ENCODE measurements at places on chromosomes 1 and 21. TPM values are rescaled to one million over a fixed set of nuclear protein-coding genes. Genes with fewer than 3 reads are reported as not detected.

- no peak for DNase-seq
- H3K4me1 ChIP-seq, result peaks cover 74% of the 10 kb centered on the region
- H3K27me3 ChIP-seq, result no peaks in the 10 kb centered on the region
These were observed 64.4 kb upstream of the LAPTM5 start for GRCh38 chr1:30822006-30822405.

- H3K27me3 ChIP-seq, result peaks cover 5% of the 10 kb centered on the region
- H3K27ac ChIP-seq, result no peak overlapping the region
- no peaks in the 10 kb centered on the region for H3K4me1 ChIP-seq
- no peaks in the 10 kb centered on the region for H3K36me3 ChIP-seq
These were observed 39.7 kb upstream of the GJB5 start for GRCh38 chr1:34715139-34715538.

GRCh38 chr1:1627261-1627828 lies 4.6 kb upstream of the MMP23B start:
- H3K27ac ChIP-seq, result no peak overlapping the region
- peaks cover 25% of the 10 kb centered on the region for H3K4me1 ChIP-seq
- DNase-seq, result no peak

DNA sequence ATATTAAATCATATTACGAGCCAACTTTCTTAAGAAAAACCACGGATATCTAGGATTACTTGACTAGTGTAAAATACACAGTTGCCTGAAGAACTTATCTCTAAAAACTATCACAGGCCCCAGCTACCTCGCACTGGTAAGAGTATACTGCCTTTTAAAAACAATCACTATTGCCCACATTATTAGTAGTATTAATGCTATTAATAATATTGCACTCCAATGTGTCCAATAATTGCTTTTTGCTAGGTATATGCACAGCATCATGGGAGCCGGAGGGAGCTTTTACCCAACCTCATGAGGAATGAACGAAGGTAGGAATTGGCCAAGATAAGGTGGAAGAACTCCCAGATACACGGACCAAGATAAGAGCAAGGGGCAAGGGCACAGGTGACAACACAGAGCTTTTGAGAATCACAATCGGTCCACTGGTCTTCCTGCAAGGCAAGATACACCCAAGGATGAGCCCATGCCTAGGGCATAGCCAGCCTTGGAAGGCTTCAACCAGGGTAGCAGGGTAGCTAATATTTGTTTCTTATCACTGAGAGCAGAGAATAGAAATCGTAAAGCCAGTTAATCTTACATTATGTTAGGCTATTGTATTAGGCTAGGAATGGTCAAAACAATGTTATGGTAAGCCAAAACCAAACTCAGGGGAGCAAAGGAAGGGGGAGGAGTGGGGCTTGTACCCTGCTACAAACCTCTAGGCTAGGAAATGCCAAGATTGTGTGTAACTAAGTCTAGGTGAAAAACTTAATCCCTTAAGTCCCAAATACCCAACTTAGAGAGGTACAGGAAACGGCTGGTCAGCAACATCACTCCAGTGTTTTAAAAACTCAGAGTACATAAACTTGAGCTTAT lies 9.4 kb downstream of the GLUL start:
- H3K36me3 ChIP-seq, result peaks cover 62% of the 10 kb centered on the region
- peak overlapping the region; percentile 97 for H3K27ac ChIP-seq
- no peak overlapping the region for H3K4me3 ChIP-seq
- H3K4me1 ChIP-seq, result peaks cover 36% of the 10 kb centered on the region
- no peak for DNase-seq

The TSACC gene
- total RNA-seq, result not detected

The ZNF436 gene
- 16.8 TPM for total RNA-seq

- H3K36me3 ChIP-seq, result no peaks in the 10 kb centered on the region
These were observed 358.5 kb downstream of the SEC16B start for GRCh38 chr1:177611402-177611801.

- no peak overlapping the region for H3K27ac ChIP-seq
- H3K4me1 ChIP-seq, result peaks cover 3% of the 10 kb centered on the region
- no peaks in the 10 kb centered on the region for H3K36me3 ChIP-seq
- DNase-seq, result no peak
These were observed 7.0 kb upstream of the TRIM45 start for GRCh38 chr1:117128323-117129079.

The MIXL1 gene
- not detected for total RNA-seq

The USH2A gene
- 1.9 TPM for total RNA-seq

GRCh38 chr1:165371588-165372225 lies 15.2 kb upstream of the LMX1A start:
- peaks cover 14% of the 10 kb centered on the region for H3K27me3 ChIP-seq
- H3K4me3 ChIP-seq, result no peak overlapping the region
- H3K4me1 ChIP-seq, result peaks cover 29% of the 10 kb centered on the region
- no peak for DNase-seq

GRCh38 chr1:83954166-83954823 lies 44.6 kb downstream of the TTLL7 start:
- H3K27ac ChIP-seq, result no peak overlapping the region
- H3K4me3 ChIP-seq, result no peak overlapping the region
- H3K4me1 ChIP-seq, result no peaks in the 10 kb centered on the region
- no peaks in the 10 kb centered on the region for H3K36me3 ChIP-seq
- no peaks in the 10 kb centered on the region for H3K27me3 ChIP-seq
- no peak for DNase-seq

- no peak overlapping the region for H3K4me3 ChIP-seq
- H3K4me1 ChIP-seq, result no peaks in the 10 kb centered on the region
- H3K27me3 ChIP-seq, result no peaks in the 10 kb centered on the region
- H3K36me3 ChIP-seq, result no peaks in the 10 kb centered on the region
- no peak overlapping the region for H3K27ac ChIP-seq
- DNase-seq, result no peak
These were observed 4.7 kb downstream of the CHI3L1 start for GRCh38 chr1:203181586-203182386.

- H3K27ac ChIP-seq, result no peak overlapping the region
- no peaks in the 10 kb centered on the region for H3K27me3 ChIP-seq
- no peaks in the 10 kb centered on the region for H3K36me3 ChIP-seq
These were observed 70.8 kb downstream of the JAK1 start for GRCh38 chr1:64895500-64895899.

The KRTAP12-2 gene
- total RNA-seq, result not detected

GRCh38 chr1:223556414-223557129 lies 108.9 kb downstream of the CAPN8 start:
- no peaks in the 10 kb centered on the region for H3K27me3 ChIP-seq
- H3K4me1 ChIP-seq, result no peaks in the 10 kb centered on the region
- no peak overlapping the region for H3K27ac ChIP-seq
- DNase-seq, result no peak

The SPRR1B gene
- not detected for total RNA-seq

GRCh38 chr1:81607086-81607485 lies 193.6 kb upstream of the ADGRL2 start:
- H3K4me1 ChIP-seq, result no peaks in the 10 kb centered on the region
- no peak overlapping the region for H3K27ac ChIP-seq
- no peaks in the 10 kb centered on the region for H3K27me3 ChIP-seq
- no peaks in the 10 kb centered on the region for H3K36me3 ChIP-seq
- no peak overlapping the region for H3K4me3 ChIP-seq

- DNase-seq, result no peak
- H3K27ac ChIP-seq, result peak overlapping the region; percentile 56
- H3K4me1 ChIP-seq, result peaks cover 52% of the 10 kb centered on the region
- no peak overlapping the region for H3K4me3 ChIP-seq
These were observed 70.4 kb downstream of the PLEKHA6 start for GRCh38 chr1:204289280-204289679.

DNA sequence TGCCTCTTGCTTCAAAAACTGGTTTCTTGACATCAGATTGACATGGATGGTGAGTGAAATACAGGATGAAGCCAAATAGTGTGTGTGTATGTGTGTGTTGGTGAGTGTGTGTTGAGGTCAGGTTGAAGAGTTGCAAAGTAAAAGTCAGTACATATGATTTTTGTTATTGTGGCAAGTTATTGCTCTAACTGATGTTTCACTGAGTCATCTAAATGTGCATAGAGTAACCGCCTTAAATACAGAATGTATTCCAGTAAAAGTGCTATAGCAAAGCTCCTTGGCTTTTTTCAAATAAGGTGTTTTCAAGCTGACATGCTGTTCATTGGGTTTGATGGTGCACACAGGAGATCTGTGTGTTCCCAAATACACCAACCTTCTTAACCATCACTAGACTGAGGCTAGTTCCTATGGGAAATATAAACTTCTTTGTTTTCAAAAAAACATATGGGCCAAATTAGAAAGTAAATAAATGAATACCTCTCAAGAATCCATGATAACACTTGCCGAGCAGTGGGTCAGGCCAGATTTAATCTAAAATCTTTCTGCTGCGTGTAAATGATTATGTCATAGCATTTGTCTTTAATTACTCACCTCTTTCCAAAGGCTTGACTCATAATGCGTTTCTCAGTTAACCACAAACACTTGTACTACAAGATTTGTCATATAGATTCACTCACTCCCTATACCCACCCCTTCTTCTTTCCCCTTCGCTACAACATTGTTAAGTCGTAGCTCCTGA lies 151.1 kb downstream of the LYPLAL1 start:
- no peaks in the 10 kb centered on the region for H3K36me3 ChIP-seq
- no peaks in the 10 kb centered on the region for H3K27me3 ChIP-seq
- H3K27ac ChIP-seq, result no peak overlapping the region
- no peak for DNase-seq
- peaks cover 6% of the 10 kb centered on the region for H3K4me1 ChIP-seq

The ADAMTSL4 gene
- total RNA-seq, result 86.1 TPM

DNA sequence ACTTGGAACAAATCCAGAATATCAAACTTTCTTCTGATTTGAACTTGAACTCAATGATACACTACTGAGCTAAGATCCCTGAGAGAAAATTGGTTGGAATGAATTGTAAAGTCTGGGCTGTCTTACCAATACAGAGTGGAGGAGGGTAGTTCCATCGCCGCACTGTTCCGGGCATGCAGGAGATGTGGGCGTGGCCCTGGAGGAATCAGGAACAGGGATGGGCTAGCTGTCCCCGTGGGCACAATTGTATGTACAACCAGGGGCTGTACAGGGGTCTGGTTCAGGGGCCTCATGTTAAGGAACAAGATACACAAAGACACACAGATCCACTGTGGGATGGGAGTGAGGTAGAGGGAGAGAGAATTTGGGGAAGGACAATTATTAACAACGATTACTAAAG lies 144.3 kb downstream of the ZSCAN20 start:
- no peak for DNase-seq
- peaks cover 5% of the 10 kb centered on the region for H3K4me1 ChIP-seq
- no peaks in the 10 kb centered on the region for H3K36me3 ChIP-seq
- H3K4me3 ChIP-seq, result no peak overlapping the region

GRCh38 chr1:24294228-24294672 lies 24.9 kb upstream of the GRHL3 start:
- DNase-seq, result no peak
- peak overlapping the region; percentile 52 for H3K27ac ChIP-seq
- H3K36me3 ChIP-seq, result no peaks in the 10 kb centered on the region
- peaks cover 31% of the 10 kb centered on the region for H3K4me1 ChIP-seq
- H3K27me3 ChIP-seq, result peaks cover 3% of the 10 kb centered on the region
- no peak overlapping the region for H3K4me3 ChIP-seq

DNA sequence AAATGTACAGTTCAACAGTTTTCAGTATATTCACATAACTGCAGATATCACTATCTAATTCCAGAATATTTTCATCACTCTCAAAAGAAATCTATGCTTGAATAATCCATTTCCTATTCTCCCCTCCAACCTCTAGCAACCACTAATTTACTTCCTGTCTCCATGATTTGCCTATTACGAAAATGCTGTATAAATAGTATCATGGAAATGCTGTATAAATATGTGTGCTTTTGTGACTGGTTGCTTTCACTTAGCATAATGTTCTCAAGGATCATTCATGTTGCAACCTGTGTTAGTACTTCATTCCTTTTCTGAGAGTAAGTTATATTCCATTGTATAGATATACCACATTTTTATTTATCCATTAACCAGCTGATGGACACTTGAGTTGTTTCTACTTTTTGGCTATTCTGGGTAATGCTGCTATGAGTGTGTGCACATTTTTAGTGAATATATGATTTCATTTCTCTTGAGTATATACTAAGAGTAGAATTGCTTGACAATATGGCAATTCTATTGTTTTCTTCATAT lies 115.6 kb downstream of the TNFSF18 start:
- peak overlapping the region; percentile 70 for H3K27ac ChIP-seq
- no peak for DNase-seq
- peaks cover 5% of the 10 kb centered on the region for H3K4me1 ChIP-seq
- H3K4me3 ChIP-seq, result no peak overlapping the region

DNA sequence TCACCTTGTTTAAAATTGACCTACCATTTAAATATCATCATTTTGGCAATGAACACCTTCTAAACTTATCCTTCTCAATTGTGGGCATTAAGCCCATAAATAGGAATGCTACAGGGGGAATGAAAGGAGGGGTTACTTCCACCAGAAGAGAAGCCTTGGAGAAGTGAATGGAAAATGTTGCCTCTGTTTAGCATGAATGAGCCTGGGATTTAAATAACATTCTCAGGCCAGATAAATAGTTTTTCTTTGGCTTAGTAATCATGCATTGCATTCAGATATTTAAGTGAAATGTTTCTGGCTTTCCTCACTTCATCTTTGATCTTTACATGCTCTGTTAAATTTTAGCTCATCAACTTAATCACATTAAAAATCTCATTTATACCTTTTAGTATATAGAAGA lies 284.3 kb upstream of the FMN2 start:
- H3K36me3 ChIP-seq, result no peaks in the 10 kb centered on the region
- no peaks in the 10 kb centered on the region for H3K27me3 ChIP-seq
- peak overlapping the region; percentile 76 for H3K27ac ChIP-seq
- H3K4me3 ChIP-seq, result no peak overlapping the region
- DNase-seq, result no peak

GRCh38 chr1:21042929-21043605 lies 133.6 kb downstream of the EIF4G3 start:
- no peaks in the 10 kb centered on the region for H3K27me3 ChIP-seq
- H3K27ac ChIP-seq, result no peak overlapping the region
- H3K4me3 ChIP-seq, result no peak overlapping the region
- no peaks in the 10 kb centered on the region for H3K36me3 ChIP-seq
- DNase-seq, result no peak

DNA sequence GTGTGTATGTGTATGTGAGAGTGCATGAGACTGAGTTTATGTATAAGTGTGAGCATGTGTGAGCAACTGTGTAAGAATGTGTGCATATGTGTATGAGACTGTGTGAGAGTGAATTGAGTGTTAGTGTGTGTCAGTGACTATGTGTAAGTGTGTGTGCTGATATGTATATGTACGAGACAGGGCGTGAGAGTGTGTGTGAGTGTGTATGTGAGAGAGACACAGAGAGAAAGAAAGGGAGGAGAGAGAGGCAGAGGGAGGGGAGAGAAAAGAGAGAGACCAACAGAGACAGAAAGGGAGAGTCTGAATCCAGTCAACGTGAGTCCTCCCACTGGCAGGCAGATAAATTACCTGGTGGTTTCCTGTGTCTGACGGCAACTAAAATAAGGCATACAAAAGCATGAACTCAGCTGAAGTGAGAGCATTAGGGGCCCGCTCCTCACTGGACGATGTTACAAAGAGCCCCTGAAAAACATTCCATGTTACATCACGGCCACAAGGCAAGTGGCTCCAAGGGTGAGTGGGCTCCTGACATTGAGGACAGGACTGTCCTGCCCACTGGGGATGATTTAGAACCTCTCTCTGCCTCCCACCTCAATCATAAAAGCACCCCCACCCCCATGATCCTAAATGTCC lies 66.6 kb upstream of the TIAM1 start:
- H3K27me3 ChIP-seq, result no peaks in the 10 kb centered on the region
- no peak overlapping the region for H3K4me3 ChIP-seq
- DNase-seq, result no peak
- no peaks in the 10 kb centered on the region for H3K4me1 ChIP-seq

- H3K36me3 ChIP-seq, result no peaks in the 10 kb centered on the region
- H3K4me3 ChIP-seq, result no peak overlapping the region
- H3K27ac ChIP-seq, result peak overlapping the region; percentile 24
- DNase-seq, result peak; percentile 92
- H3K27me3 ChIP-seq, result no peaks in the 10 kb centered on the region
These were observed 61.4 kb upstream of the DIRAS3 start for GRCh38 chr1:68111519-68112436.

Data from esophagus muscularis mucosa (tissue), 4 donors.